ENCODE measurements at places on chromosomes 5 and 9. TPM values are rescaled to one million over a fixed set of nuclear protein-coding genes. Genes with fewer than 3 reads are reported as not detected.

Gene GTF3C4
- 18.7 TPM for total RNA-seq

GRCh38 chr5:11040345-11040744 lies 279.3 kb upstream of the DAP start:
- DNase-seq = no peak

GRCh38 chr5:149002053-149002452 lies 60.8 kb downstream of the SH3TC2 start:
- DNase-seq = peak; percentile 46

Gene PCA3
- not detected for total RNA-seq

- DNase-seq = no peak
Observed at GRCh38 chr5:161314033-161314432, 232.5 kb downstream of the GABRB2 start.

DNA sequence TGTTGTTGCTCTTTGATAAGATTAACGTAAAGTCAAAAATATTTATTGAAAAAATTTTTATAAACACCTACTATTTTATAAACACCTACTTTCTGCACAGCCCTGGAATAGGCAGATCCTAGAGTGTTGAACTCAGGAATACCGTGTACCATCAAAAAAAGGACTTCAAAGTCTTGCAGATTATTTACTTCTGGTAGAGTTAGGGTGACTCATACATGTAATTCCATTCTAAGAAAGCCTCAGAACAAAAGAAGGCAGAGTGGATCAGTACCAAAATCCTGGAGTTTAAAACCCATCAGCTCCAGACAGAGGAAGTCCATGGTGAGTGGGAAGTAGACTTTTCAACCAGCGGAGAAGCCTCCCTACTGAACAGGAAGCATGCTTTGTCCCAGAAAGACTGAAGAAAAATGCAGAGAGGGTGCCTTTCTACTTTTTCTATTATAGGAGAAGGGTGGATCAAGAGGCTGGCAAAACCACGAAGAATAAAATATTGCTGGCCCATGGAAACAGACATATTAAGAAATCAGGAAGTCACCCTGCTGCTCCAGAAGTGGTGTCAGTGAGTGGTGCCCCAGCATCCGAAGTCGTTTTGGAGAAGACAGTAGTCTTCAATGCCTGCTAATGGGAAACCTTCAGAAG lies 45.1 kb upstream of the DAB2 start:
- DNase-seq = no peak

DNA sequence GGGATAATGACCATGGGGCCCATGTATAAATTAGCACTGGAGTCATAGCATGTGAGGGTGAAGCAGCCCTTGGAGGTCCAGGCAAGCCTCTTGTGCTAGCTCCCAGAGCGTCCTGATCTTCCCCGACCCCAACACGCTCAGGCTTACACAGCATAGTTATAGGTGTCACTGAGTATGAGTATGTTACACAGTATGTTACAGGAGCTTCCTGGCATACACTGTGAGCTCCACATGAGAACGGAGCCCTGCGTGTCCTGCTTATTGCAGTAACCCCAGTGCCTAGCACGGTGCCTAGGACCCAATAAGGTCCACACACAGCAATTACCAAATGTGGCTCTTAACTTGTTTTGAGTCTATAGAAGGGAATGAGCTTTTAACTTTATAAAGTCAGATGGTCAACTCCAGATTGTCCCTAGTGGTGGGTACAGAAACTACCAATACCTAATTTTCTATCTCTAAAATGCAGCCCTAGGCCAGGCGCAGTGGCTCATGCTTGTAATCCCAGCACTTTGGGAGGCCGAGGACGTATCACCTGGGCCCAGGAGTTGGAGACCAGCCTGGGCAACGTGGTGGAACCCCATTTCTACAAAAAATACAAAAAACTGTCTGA lies 64.1 kb downstream of the PLAC8L1 start:
- no peak for DNase-seq

Gene FBN2
- 1.3 TPM for total RNA-seq

DNA sequence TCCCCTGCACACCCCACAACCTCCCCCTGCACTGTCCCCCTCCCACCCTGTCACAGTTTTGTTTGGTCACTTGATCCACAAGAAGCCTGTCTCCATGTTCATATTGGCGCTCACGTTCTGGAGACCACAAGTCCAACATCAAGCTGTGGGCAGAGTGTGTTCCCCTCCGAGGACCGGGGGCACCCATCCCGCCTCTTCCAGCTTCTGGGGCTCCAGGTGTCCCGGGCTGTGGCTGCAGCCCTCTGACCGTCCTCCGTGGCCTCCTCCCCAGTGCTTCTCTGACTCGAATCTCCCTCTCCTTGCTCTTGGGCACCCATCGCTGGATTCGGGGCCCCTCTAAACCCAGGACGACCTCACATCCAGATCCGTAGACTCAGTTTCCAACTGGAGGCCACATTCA lies 49.2 kb downstream of the PLEKHG4B start:
- no peak for DNase-seq

- no peak for DNase-seq
Observed at GRCh38 chr5:72242796-72243475, 77.1 kb downstream of the MRPS27 start.

- no peak for DNase-seq
Observed at GRCh38 chr9:14585730-14586473, 107.3 kb downstream of the ZDHHC21 start.

DNA sequence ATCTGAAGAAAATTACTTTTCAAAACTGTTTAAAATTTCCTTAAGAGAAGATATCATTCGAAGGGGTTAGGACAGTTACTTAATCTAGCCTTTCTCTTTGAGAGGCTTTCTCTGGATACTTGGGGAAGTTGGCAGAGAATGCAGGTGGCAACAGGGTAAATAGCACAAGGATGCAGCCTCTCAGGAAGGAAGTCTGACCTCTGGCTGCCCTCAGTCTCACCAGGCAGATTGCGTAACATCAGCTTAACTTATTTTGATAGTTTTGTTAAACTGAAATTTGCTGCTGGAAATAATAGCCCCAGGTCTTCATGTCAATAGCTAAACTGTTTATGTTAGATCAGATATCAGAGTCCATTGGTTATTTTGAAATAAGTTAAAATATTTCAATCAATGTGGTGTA lies 20.4 kb downstream of the CCDC192 start:
- DNase-seq = peak; percentile 21

DNA sequence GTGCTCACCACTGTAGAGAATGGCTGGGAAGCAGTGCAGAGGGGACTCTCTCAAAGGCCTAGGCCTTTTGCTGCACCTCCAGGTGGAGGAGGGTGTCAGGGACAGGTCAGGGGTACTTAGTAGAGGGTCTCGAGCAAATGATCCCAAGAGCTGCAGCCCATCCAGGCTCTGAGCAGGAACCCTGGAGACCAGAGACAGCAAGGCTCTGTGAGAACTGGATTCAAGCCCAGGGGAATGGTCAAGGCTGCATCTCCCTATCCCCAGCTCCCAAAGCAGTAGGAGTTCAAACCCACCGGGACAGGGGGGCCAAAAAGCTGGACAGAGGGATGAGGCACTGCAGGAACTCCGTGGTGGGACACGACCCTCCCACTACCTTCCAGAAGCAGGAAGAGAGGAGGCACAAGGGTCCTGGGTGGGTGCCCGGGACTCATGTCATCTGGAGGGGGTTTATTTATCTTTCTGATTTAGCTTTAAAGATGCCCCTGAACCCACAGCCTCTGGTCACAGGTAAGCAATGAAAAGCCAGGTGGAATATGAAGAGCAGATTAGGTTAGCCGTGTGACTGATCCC lies 124.8 kb downstream of the MVB12B start:
- DNase-seq = no peak

Data from lung (tissue), 17 donors.